Stimulated activated CD4-positive, alpha-beta T cell treated with anti-CD3 and anti-CD28 coated beads, Interleukin-1b, Interleukin-23, amount 100 ng/mL, for 4 hours (primary cell): ENCODE measurements at places on chromosomes 2 and 18.

DNA sequence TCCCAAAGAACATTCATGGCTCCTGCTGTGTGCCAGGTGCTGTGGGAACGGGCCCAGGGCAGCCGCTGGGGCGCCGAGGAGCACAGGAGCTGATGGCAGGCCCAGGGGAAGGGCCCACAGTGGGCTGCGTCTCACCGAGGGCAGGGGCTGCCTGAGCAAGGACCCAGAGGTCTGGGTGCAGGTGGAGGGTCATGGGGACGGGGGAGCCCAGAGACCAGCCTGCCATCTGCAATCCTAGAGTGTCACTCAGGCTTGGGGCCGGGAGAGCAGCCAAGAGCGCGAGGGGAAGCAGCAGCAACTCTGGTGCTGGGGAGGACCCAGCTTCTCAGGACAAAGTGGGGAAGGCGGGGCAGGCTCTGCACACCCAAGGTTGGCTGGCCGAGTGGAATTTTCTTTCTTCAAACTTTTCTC is 207.4 kb downstream of the HDAC4 start:
- DNase-seq: no peak

- DNase-seq: no peak
These were observed 117.2 kb downstream of the UXS1 start for GRCh38 chr2:106076941-106077340.

GRCh38 chr2:211468877-211469663 is 912.7 kb downstream of the CPS1 start:
- DNase-seq: no peak

DNA sequence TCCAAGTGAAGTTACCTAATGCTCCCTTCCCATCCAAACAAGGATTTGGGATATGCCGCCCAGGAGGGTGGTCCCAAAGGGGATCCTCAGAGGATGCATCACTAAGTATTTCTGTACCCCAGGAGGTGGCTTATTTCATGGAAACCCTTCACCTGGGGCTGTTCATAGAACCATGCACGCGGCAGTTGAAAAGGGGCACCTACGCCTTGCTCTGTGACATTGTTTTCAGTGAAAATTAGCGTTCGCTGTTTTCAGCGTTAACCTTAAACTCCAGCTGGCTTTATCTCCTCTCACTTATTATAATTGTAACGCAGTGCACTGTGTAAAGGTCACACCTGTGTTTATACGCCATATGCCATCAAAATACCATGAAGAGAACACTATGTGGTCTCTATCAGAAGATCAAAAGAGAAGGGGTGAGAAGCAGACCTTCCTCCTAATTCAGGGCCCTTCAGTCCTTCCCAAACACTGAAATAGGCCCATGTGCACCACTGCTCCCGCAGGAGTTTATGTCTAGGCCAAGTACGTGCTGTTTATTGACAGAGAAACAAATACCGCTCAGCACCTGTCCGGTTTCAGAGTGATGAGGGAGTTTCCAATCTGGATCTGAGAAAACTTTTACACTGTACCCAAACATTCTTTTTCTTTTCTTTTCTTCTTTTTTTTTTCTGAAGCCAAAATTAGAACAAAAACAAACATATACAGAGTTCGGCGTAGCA is 162.1 kb downstream of the BCL2 start:
- DNase-seq: no peak

DNA sequence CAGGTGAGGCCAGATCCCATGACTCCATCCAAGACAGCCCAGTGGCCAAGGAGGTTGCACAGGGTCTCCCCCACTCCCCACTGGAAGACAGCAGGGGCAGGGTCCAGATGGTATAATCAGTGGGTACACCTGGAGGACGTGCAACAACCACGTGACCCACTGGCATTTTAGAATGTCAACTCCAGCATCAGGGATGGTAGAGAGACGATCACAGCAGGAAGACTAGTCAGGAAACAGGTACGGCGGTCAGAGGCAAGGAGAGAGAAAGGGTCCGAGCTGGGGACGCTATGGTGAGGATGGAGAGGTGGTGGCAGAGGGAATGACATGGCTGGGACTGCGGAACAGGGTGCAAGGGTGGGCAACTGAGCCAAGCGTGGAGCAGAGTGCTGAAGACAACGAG is 23.0 kb downstream of the SERTAD2 start:
- DNase-seq: no peak

DNA sequence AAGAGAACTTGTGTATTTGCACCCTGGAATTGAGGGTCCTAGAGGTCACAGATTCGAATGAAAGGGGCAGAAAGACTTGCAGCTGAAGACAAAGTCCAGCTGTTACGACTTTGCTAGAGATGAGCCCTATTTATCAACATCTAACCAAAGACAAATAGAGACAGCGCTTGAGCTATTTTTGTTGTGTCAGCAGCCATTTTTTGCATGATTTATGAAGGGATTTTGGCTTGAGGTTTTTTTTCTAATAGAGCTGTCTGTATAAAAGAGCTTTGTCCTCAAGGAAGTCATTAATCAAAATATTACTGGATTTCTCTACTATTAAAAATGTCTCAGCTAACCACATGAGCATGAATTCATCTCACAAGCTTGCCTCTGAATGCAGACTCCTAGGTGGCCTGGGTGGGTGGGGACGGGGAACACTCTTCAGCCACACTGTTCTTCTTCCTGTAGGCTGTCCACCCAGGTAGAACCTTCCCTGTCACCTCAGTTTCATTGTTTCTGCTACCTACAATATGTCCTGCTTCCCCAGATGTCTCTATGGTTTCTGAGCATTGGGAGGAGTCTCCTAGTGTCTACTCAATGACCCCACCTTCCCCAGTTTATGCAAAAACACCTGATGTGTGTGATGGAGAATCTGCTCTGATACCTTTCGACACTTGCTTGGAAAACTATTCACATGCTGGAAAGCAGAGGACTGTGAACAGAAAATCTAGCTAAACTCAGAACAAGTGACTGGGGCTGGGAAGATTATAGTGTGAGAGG is 7.2 kb upstream of the CD226 start:
- no peak for DNase-seq

DNA sequence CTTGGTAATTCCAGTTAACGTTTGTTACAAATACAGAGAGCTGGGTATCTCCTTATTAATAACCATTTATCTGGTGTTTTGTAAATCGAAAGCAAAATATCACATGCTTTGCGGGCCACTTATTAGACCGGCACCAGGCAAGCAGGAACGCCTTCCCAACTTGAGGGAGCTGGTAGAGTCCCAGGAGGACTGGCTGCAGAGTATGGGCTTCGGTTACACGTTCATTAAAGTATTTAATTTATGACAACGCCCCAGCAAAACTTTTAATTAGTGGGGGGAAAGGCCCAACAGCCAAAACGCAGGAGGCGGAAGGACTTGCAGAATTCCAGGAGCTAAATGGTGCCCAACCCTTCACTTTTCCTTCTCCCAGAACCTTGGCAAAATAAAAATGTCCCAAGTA is 3.7 kb downstream of the SMAD7 start:
- no peak for DNase-seq

GRCh38 chr2:157468931-157469708 is 25.2 kb upstream of the CYTIP start:
- DNase-seq: no peak

- no peak for DNase-seq
These were observed 168.5 kb downstream of the CELF4 start for GRCh38 chr18:37396971-37397720.

- DNase-seq: no peak
These were observed 44.9 kb downstream of the SOCS6 start for GRCh38 chr18:70333757-70334156.

DNA sequence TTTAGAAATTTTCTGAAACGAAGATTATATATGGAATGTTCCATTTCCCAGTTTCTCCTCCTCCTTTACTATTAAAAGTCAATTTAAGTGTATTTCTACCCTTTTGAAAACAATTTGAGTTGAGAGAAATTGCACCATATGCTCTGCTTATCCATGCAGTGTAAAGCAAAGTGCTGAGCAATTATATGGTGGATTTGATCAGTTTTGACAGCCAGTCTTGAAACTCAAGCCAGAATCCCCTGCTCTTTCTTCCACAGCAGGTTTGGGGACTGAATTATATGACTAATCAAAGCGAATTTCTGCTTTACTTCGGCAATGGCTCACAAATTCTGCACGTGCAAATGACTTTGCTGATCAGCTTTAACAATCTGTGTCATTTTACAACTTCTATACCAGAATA is 1183.6 kb downstream of the LRP1B start:
- no peak for DNase-seq

GRCh38 chr2:20677301-20678085 is 10.5 kb downstream of the GDF7 start:
- DNase-seq: no peak
